Activated CD4-positive, alpha-beta T cell treated with anti-CD3 and anti-CD28 coated beads, Interleukin-2, amount 50 U/mL, for 4 hours (primary cell): ENCODE measurements at places on chromosomes 16 and 17.

GRCh38 chr17:80413771-80414507 is 1.0 kb upstream of the ENDOV start:
- no peak for DNase-seq

DNA sequence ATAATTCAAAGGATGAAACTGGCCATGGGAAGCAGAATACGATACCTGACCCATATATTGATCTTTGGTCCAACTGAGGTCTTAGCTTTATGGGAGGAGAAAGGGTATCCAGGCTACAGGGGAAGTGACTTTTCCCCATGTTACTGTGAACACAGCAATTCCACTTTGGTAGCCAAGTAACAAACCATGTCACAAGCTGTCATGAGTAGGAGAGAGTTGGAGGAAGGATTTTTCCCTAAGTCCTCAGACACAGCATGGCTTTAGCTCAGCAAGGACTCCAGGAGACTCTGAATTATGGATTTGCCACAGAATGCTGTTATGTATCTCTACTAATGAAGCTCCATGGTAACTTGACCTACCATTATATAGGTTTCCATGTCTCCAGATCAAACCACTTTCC is 56.5 kb upstream of the GNAO1 start:
- DNase-seq: no peak

- no peak for DNase-seq
These were observed 28.5 kb upstream of the TRAP1 start for GRCh38 chr16:3745751-3746355.

- no peak for DNase-seq
These were observed 622.1 kb upstream of the CDH5 start for GRCh38 chr16:65744401-65744800.

DNA sequence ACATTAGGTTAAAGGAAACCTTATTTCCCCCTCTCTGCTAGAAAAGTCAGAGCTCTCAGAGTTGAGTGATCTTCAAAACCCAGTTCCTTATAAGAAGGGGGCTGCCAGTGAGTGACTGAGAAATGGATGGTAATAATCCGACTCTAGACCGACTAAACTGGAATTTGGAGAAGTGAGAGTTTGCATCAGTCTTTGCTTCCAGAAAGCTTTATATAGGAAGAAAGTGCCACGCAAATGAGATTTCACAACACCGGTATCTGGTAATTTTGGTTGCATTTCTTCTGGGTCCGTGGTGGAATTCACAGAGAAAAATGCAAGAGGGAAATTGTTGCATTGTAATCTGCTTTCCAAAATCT is 271.4 kb downstream of the MAF start:
- DNase-seq: no peak

- DNase-seq: peak; percentile 83
These were observed 44.5 kb downstream of the LAT start for GRCh38 chr16:29029168-29029994.
